ENCODE measurements at places on chromosomes 2 and 18. TPM values are rescaled to one million over a fixed set of nuclear protein-coding genes. Genes with fewer than 3 reads are reported as not detected.
A peak's percentile ranks its signal among the peaks of the same experiment; 100 is the strongest.

Gene ANKRD62
- total RNA-seq = not detected

GRCh38 chr2:105328281-105329196, 996 bp downstream of the TGFBRAP1 start:
- DNase-seq = peak; percentile 77

- DNase-seq = no peak
These were observed 219.2 kb upstream of the UBE2E3 start for GRCh38 chr2:180761224-180761623.

DNA sequence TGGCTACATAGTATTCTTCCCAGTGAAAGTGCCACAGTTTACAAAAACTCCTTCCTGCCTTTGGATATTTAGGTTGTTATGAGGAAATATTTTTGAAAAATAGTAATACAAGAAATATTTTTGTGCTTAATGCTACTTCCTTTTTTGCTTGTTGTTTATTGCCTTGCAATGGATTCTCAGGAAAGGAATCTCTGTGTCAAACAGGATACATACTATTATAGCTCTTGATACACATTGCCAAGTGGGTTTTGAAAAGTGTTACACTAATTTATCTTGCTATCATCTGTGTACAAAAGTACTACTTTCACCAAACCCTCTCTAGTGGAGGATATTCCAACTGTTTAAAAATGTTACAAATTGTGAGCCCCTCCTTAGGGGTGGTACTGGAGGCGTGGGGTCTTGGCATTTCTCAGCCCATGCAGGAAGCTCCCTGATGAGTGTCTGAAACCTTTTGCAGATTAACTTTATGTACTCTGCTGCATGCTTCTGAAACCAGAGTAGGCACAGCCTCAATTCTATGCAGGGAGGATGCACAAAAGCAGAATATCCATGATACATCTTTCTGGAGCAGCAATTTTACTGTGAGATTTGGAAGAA, 54.5 kb downstream of the EVA1A start:
- no peak for DNase-seq

DNA sequence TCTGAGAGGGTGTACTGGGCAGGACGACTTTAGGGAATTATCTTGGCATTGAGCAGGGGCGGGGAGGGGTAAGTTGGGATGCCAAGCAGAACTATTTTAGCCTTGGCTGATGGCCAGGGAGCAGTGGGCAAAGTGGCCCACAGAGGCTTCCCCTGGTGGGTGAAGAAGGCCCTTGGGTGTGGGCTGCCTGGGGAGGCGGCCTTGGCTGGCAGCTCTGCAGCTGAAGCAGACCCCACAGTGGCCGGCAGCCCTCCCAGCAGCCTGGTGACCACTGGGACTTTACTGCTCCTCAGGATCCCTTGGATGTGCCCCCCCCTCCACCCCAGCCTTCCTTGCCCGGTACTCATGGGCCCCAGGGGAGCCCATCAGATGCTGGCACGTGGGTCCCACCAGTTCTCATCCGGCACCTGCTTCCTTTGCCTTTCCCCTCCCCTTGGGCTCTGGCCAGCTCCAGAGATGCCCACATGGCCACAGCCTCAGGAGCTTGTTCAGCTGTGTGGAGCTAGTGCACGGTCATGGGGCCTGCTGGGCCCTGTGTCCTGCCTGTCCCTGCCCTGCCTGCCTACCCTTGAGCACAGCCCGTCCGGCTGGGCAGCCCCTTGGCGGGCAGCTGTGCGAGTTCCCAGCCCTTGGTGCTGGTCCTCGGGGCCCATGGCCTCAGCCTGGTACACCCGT, 122.1 kb upstream of the HS6ST1 start:
- DNase-seq = peak; percentile 77

DNA sequence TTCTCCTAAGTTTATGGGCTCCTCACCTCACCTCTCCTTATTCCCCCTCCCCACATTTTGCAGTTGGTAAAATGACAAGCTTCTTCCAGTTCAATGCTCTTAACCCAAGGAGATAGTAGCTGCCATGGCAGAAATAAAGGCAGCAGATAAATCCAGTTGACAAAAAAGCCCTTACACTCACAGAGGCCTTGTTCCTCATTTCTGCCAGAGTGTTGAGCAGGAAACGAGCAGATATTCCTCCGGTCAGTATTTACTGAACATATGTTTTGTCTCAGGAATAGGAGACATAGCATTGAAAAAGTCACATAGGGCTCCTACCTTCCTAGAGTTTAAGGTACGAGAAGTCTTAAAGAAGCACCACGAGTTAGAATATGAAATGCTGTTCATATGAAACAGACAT, 493.7 kb upstream of the TNP1 start:
- no peak for DNase-seq

- no peak for DNase-seq
These were observed 151.1 kb upstream of the LHCGR start for GRCh38 chr2:48906633-48907032.

GRCh38 chr2:213238753-213239495, 45.3 kb upstream of the SPAG16 start:
- DNase-seq = no peak
